Hair follicular keratinocyte (primary cell): ENCODE measurements at places on chromosomes 3 and 15. TPM values are rescaled to one million over a fixed set of nuclear protein-coding genes. Genes with fewer than 3 reads are reported as not detected.

The CCDC13 gene
- 0.19 and 0.78 TPM in 2 replicates for total RNA-seq

The CNTN3 gene
- total RNA-seq, result 0.23 and 1.9 TPM in 2 replicates

The SLC15A2 gene
- 0.99 and 2.2 TPM in 2 replicates for total RNA-seq

The AQP9 gene
- total RNA-seq, result 0.08 TPM in 2 replicates

The ABI3BP gene
- total RNA-seq, result 2.2 and 2.7 TPM in 2 replicates

The SPESP1 gene
- total RNA-seq, result 8.0 and 9.2 TPM in 2 replicates

The AADACL2 gene
- not detected in 2 replicates for total RNA-seq

The CADM2 gene
- not detected in 2 replicates for total RNA-seq

The ADAMTS9 gene
- 0.08 TPM in 1 of 2 replicates, not detected in the other for total RNA-seq

The EFCC1 gene
- not detected in 2 replicates for total RNA-seq

The OR5K2 gene
- total RNA-seq, result not detected in 2 replicates

The NTRK3 gene
- total RNA-seq, result not detected in 2 replicates

The BDH1 gene
- total RNA-seq, result 17.8 and 25.3 TPM in 2 replicates

The MNS1 gene
- 0.39 and 1.1 TPM in 2 replicates for total RNA-seq

The FOXL2NB gene
- total RNA-seq, result 0.70 and 0.76 TPM in 2 replicates

The OR5K4 gene
- not detected in 2 replicates for total RNA-seq

The TGM5 gene
- total RNA-seq, result 0.16 TPM in 1 of 2 replicates, not detected in the other

The NR2F2 gene
- total RNA-seq, result 2.3 and 3.9 TPM in 2 replicates

The ERICH6 gene
- not detected in 2 replicates for total RNA-seq

The CCR9 gene
- total RNA-seq, result not detected in 2 replicates

The ATP13A5 gene
- total RNA-seq, result not detected in 2 replicates

The SERINC4 gene
- not detected in 2 replicates for total RNA-seq

The CYP1A1 gene
- 1.0 and 1.9 TPM in 2 replicates for total RNA-seq

The RHOV gene
- total RNA-seq, result 0.65 and 1.6 TPM in 2 replicates

The GOLGA8N gene
- total RNA-seq, result 0.49 and 0.94 TPM in 2 replicates

The HYAL1 gene
- total RNA-seq, result 3.0 and 6.3 TPM in 2 replicates

The FMN1 gene
- 0.23 and 0.80 TPM in 2 replicates for total RNA-seq

The GABRR3 gene
- total RNA-seq, result not detected in 2 replicates

The SLC28A2 gene
- not detected in 2 replicates for total RNA-seq

The TJP1 gene
- total RNA-seq, result 37.3 and 49.3 TPM in 2 replicates

The AP3B2 gene
- total RNA-seq, result 0.78 and 1.2 TPM in 2 replicates

The PPM1M gene
- 7.6 and 9.9 TPM in 2 replicates for total RNA-seq

The CCR1 gene
- total RNA-seq, result not detected in 2 replicates

The PDIA5 gene
- 33.0 and 40.3 TPM in 2 replicates for total RNA-seq
